ENCODE measurements at places on chromosomes 13 and 19.

DNA sequence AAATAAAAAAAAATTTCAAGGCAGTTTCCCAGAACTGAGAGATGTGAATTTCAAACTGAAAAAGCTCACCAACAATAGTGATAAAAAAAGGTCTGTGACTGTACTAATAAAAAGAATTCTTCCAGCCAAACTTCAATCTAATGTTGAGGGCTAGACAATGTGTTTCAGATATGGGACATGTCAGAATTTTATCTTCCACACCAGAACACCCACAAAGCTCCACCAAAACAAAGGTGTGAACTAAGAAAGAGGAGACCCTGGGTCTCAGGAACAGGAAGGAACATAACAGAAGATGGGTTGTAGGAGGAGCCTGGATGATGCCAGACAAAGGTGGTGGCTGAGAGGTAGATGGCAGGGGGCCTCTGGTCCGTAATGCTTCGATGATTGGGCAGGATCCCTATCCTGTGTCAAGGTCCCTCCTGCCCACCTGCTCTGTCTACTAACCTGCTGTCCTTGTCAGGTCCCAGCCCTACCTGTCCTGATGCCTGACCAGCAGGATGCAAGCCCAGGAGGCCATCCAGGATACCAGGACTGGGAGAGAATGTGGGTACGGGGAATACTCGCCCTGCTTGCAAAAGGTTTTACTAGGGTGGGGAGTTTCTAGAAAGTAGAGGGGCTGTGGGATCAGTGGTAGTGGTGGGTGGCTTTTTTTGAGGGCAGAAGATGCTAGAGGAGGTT, 4.5 kb downstream of the MZF1 start:
- DNase-seq, result no peak

GRCh38 chr19:2387367-2388288, 27.6 kb downstream of the TMPRSS9 start:
- no peak for DNase-seq

DNA sequence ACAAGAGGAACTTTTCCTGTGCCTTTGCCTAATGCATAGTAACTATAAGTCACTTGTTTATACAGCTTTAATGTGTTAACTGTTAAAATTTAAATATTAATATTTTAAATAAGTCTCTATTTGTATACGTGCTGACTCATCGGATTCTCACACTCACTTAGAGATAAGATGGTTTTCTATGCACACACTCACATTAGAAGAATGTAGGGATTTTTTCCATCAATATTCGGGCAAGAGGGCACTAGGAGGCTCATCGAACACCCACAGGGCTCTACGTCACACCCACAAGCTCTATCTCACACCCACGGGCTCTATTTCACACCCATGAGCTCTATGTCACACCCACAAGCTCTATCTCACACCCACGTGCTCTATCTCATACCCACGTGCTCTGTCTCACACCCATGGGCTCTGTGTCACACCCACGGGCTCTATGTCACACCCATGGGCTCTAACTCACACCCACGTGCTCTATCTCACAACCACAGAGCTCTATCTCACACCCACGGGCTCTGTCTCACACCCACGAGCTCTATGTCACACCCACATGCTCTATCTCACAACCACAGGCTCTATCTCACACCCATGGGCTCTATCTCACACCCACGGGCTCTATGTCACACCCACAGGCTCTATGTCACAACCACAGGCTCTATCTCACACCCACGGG, 73.4 kb downstream of the COL4A2 start:
- no peak for DNase-seq

- no peak for DNase-seq
Observed at GRCh38 chr19:8080832-8081231, 28.3 kb downstream of the CCL25 start.

DNA sequence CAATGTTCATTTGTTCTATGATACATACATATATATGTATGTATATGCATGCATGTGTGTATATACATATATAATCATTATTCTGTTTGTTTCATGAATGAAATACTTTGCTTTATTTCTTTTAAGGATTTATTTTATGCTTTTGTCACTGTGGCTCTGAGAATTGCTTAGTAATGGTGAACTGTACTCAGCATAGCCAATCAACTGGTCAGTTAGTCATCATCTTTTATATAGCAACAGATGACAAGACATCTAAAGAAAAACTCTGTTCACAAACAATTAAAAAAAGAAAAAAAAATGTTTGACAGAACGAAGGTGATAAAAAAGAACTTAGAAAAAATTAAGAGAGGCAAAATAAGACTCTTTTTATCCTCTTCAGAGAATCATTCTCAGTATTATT, 1440.3 kb downstream of the PCDH9 start:
- DNase-seq, result no peak

DNA sequence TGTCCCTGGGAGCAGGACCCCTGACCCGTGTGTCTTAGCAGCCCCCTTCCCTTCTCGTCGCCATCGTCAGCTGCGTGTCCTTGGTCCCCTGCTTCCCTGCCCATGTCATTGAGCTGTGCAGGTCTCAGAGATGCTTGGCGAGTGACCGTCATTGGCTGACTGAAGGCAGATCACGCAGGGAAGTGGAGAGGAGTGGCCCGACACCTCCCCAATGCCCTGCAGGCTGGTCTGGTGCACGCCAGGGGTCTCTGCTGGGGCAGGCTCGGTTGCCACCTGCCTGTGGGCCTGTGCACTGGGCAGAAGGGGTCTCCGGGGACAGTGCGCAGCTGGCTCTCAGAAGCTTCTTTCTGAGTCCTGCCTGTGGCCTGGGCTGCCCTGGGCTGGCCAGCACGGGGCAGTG, 6.2 kb downstream of the GNA11 start:
- peak; percentile 44 for DNase-seq

- no peak for DNase-seq
Observed at GRCh38 chr13:38685431-38685830, 1.4 kb upstream of the FREM2 start.

- DNase-seq, result no peak
Observed at GRCh38 chr19:11478167-11479089, 2.4 kb downstream of the ELAVL3 start.

GRCh38 chr13:105084931-105085330, 1450.5 kb downstream of the EFNB2 start:
- DNase-seq, result peak; percentile 83

- DNase-seq, result no peak
Observed at GRCh38 chr13:110248449-110249143, 58.4 kb downstream of the COL4A1 start.

DNA sequence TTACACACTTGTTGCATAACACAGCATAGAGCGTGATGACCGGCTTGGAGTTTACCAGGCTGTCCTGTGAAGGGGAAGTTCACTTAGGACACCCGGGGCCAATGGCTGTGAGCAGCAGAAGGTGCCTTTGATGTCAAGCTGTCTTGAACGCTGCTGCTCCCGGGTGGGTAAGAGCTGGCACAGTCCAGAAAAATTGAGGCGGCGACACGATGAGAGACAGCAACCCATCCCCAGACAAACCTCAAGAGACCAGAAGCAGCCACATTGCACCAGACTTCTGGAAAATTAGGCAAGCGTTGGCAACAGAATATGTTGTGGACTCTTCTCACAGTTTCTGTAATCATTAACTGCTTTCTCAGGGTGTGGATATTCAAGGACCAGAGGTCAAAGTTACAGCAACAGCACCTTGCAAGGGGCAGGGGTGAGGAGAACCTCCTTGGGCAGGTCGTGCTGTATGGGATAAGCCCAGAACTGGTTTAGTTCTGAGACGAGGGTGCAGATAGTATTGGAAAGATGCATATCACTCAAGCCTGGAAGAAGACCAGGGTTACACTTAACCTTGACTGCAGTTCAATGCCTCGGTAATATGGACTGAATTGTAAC, 10.1 kb downstream of the NFILZ start:
- DNase-seq, result no peak

DNA sequence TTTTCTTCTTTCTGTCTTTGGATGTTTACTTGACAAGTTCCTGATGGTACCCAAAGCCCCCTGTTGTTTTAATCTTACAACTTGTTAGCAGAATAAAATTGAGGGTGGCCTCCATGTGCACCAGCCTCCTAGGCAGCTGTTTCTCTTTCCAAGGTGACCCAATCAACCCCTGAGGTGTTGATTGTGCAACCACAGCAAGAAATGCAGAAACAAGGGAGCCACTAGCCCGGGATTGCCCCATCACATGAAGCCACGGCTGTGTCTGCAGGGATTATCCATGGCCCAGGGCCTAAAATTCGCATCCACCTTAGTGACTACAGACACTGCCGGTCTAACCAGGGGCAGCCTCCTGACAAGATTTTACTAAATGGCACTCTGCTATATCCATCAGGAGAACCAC, 14.4 kb downstream of the CEACAM4 start:
- no peak for DNase-seq

- peak; percentile 37 for DNase-seq
Observed at GRCh38 chr19:3024870-3025548, 4.1 kb downstream of the TLE2 start.

DNA sequence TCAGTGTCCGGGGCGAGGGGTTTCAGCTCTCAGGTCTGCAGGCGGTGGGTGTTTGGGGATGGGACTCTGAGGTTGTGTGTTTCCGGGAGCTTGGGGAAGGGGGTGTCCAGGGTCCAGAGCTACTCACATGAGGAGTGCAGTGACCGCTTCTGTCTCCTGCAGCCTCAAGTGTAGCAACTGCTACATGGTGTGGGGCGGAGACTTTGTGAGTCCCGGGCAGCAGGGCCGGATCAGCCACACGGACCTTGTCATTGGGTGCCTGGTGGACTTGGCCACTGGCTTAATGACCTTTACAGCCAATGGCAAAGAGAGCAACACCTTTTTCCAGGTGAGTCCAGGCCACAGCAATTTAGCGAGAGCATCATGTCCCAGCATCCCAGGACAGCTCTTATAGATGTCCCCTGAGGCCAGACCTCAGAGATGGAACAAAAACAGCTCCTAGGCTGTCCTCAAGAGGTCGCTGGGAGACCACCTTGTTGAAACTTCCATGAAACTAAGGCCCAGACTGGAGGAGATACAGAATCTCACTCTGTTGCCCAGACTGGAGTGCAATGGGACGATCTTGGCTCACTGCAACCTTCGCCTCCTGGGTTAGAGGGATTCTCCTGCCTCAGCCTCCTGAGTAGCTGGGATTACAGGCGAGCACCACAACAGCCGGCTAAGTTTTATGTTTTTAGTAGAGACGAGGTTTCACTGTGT, 44.9 kb downstream of the RYR1 start:
- DNase-seq, result peak; percentile 49

DNA sequence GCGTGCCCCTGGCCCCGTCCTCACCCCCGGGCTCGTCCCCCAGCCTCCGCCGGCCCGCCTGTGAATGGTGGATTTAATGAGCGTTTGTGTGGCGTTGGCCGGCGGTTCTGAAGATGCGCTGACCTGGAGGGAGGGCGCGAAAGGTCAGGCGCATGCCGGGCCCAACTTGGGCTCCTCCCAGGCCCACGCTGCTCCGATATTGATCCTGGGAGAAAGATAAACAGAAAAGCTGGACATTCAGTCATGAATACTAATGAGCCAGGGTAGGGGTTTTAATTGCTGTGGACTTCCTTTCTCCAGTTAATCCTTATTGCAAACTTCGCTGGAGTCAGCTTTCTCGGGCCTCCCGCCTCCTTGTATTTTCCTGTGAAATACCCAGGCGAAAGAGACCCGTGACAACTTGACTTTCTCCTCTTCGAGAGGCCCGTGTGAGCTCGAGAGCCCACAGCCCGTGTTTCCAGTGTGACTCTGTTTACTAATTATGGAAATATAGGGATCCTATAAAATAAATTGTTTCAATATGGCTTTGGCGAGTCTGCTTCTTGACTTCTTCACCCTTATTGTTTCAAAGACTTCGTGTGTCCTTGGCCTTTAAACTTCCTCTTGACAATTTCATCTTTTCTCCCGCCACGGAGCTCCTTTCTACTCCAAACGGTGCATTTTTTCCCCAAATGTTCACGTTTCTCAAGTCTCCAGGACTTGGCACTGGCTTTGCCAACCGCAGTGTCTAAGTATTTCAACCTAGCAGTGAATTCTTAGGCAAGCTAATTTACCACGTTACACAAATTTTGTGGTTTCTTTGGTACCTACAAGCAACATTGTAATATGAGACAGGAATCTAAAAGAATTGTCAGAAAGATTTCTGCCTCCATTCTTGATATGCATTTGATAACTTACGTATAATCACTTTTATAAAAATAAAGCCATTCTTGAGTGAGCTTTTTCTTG, 10.5 kb downstream of the ZIC2 start:
- no peak for DNase-seq
